Activated CD4-positive, alpha-beta T cell treated with anti-CD3 and anti-CD28 coated beads, Interleukin-2, amount 50 U/mL, for 24 hours (primary cell): ENCODE measurements at places on chromosomes 2 and 18.
A peak's percentile ranks its signal among the peaks of the same experiment; 100 is the strongest.

- peak; percentile 28 for DNase-seq
These were observed 800 bp downstream of the IL1RL2 start for GRCh38 chr2:102187496-102188150.

GRCh38 chr2:218010140-218010983, 7.6 kb upstream of the TNS1 start:
- DNase-seq = no peak

GRCh38 chr2:85702172-85702571, 8.0 kb downstream of the GNLY start:
- no peak for DNase-seq

- DNase-seq = no peak
These were observed 31.6 kb downstream of the STK39 start for GRCh38 chr2:168215813-168216212.

DNA sequence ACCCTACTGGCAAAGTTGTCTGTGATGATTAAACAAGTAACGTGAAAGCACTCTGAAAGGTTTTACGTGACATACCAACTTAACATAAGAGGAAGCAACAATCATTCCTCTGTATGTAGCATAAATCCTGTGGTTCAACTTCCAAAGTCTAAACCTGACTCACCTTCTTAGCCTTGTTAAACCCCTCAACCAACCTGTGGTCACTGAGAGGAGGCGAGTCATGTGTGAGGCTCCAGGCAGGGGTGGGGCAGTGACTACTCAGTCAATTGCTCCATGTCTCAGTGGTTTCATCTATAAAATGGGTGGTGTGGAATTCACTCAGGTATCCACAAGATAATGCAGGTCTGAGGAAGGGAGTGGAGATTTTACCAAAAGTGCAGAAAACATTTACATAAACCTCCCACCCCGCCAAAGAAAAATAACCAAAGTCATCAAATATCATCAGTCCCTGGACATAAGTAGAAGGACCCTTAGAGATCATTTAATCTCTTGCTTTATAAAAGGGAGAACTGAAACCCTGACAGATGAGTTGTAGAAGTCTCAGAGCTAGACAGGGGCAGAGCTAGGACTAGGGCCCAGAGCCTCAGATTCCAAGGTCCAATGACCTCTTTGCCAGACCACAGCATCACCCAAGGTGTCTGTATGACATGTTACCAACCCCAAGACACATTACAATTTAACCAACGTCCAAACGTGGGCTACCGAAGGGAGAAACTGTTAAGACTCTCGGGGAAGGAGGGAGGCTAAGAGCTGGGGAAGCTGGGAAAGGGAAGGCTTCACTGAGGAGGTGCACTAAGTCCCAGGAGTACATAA, 3.7 kb upstream of the PCBP1 start:
- DNase-seq = no peak

GRCh38 chr18:10490401-10491165, 35.2 kb upstream of the NAPG start:
- peak; percentile 39 for DNase-seq

GRCh38 chr2:240519396-240520129, 38.2 kb downstream of the ANKMY1 start:
- no peak for DNase-seq

DNA sequence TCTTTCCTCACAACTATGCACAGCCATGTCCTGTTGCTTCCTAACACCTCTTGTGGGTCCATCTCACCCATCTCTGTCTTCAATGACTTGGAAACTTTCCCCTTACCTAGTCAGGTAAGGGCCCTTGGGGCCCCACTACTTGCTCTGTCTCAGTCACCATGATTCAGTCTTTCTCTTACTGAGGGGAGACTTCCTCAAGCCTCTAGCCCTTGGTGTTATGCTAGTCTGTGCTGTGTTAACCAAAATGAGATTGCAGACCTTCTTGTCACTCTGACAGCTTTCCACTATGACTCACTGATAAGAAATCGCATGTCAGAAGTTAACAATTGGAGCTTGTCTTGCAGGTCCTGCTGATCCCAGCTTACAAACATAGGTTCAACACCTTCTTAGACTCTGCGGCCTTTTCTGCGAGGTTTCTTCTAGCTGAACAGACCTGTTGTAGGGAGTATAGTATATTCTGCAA, 65.3 kb downstream of the WDR75 start:
- peak; percentile 0 for DNase-seq

DNA sequence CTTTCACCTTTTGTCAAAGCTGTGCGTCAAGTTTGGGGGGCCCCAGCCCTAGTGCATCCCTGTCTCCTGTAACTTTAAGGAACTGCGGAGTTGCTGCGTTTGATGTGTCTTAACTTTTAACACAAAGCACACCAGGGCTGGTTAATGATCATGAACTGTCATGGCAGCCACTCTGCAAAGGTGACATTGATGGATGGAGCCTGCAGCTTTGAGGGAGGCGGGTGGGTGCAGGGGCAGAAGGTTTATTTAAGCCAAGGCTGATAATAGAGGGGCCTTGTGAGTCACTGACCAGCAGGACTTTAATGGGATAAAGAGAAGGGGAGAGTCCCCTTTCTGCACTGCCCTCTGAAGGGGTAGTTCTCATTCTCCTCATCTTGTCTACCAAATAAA, 190.2 kb upstream of the GATA6 start:
- DNase-seq = no peak

GRCh38 chr18:10374636-10375293, 79.7 kb upstream of the APCDD1 start:
- DNase-seq = no peak

DNA sequence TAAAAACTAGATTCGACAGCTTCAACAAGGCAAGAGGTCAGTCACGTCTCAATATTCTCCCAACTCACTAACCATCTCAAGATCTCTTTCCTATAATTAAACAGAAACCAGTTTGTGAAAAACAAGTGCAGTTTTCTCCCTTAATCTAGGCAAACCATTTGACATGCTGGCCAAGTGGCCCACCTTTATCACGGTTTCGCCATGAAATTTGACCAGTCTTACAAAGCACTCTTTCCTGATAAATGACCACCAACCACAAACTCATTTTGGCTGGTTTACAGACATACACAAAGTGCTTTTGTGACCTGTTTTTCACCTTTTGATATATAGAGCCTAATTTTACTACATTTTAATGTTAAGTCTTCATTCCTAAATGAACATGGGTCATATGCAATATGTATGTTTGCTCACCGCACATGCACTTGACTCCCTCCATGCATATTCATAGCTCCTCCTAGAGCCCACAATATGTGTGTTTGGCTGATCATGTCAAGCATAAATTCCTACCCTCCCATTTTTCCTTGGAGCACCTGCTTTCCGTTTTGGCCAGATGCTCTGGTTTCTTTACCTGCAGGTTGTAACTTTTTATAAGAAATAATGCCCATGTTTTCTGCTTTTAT, 385.1 kb downstream of the RAD51AP2 start:
- no peak for DNase-seq

DNA sequence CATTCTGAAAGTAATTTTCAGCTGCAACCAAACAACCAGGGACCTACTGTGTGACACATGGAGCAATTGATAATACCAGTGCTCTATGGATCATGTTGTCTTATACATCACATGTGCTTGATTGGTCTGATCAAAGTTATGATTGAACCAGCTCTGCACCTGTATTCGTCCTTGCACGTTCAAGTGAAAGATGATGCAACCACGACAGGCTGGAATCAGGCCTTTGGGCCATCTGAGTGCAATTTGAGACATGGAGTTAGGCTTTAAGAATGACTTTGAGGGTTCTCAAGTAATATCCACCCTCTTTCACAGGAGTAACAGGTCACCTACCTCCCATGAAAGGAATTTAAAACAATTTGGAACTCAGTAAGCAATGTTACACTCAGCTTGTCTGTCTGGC, 165.2 kb downstream of the SLC8A1 start:
- DNase-seq = no peak

DNA sequence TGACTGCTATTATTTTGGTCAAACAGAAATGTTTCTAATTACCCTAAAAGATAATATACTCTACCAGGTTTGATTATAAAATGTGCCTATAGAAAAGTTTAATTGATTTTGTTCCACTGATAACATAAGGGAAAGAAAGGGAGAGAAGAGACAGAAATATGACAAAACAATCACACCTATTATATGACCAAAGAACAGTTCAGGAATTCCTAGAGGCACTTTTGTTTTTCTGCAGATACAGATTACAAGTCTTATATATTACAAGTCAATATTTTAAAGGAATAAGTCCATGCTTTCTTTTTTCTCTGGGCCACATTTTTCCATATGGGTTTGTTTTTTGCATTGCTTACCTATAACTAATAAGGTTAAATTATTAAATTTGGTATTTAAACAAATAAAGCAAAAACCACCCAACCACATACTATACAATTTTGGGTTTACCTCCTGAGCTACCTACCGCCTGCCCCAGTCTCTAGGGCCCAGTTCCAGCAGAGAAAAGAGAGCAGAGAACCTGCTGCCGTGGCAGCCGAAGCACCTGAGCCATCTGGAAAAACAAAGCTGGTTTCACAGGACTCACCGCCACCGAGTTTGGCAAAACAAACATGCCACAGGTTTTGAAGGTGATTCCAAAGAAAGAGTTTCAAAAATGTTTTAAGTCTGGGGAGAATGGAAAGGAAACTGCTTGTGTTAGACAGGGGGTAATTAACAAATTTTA, 92.1 kb downstream of the DYM start:
- DNase-seq = no peak

GRCh38 chr2:191488135-191488534, 189.8 kb upstream of the NABP1 start:
- no peak for DNase-seq

DNA sequence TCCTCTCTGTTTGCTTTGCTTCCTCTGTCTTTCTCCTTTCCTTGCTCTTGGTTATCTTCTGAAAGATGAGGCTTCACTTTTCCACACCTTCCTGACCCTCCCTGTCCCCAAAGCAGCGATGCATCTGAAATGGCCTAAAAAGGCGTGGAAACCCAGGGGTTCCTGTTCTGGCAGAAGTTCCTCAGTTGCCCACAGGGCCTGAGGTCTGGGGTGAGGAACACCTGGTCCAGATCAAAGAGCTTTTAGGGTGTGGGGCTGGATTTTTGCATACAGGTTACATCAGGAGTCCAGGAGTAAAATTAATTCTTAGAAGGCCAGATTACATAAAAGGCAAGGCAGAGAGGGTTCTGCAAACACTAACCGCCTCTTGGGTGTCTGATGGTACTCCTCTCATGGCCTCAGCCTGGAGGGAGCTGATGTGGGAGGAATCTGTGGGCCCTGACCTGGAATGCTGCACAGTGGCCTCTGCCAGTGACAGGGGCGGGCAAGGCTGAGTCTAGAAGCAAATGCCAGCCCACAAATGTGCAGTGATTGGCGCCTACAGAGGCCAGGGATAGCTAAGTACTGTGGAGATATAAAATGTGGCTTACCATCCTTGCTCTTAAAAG, 41.8 kb downstream of the INPP4A start:
- no peak for DNase-seq

DNA sequence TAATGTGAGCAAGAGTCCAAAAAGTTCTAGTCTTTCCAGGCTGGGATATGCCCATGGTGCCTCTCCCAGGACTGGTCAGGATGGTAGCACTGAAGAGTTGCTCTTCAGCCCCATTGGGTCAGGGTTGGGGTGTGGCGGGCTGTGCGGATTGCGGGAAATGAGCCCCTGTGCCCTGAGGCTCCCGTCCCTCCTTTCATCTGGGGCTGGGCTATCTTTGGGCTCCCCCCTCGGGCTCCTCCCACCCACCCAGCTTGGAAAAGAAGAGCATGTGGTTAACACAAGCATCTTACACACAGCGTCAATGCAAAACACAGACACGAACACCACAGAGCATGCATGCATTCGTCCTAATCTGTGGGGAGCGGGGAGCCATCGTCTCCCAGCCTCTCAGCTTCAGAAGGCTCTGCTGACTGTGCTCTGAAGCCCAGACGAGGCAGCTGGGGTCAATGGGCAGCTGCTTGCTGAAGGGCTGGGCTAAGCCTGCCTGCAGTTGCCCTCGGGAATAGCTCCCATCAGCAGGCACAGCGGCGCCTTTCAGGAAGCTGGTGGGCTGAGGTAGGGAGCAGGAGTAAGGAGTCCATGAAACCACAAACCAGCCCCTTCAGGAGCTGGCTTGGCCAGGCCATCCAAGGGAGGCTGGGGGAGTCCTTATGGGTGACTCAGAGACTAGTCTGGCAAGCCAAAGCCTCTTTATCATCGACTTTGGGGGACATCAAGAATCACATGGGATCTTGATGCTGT, 112.9 kb downstream of the CLIP4 start:
- DNase-seq = no peak

GRCh38 chr18:78423811-78424210, 555.8 kb upstream of the SALL3 start:
- DNase-seq = no peak

GRCh38 chr18:5518899-5519371, 24.9 kb downstream of the EPB41L3 start:
- DNase-seq = no peak

- no peak for DNase-seq
These were observed 49.9 kb upstream of the HS6ST1 start for GRCh38 chr2:128368437-128369107.

DNA sequence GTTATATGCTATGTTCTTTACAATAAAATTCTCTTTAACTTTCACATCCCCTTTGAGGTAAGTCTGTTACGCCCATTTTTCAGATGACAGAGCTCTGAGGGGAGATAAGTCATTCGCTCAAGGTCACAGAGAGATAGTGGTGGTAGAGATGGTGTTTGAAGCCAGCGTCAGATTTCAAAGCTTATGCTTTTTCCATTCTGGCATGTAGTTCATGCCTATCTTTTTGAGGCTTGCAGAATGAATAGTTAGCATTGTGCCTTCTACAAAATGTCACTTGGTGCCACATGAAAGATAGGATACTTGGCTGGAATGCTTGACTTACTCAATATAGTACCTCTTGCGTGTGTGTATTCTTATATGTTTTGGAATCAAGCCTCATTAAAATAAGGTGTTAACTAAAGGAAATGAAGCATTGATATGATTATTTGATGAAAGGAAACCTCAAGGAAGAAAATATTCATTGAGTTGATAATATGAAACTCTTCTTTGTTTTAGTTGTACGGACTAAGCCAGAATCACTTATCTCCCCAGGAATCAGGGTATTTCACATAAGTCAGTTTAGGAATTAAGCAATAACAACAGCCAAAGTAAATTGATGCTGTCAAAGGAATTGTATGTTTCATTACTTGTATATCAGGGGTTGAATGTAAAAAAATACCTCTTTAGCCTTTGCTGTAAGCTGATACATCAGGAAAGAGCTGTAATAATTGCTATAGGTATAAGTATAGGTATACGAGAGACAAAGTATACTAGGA, 15.5 kb downstream of the SPATS2L start:
- DNase-seq = no peak

DNA sequence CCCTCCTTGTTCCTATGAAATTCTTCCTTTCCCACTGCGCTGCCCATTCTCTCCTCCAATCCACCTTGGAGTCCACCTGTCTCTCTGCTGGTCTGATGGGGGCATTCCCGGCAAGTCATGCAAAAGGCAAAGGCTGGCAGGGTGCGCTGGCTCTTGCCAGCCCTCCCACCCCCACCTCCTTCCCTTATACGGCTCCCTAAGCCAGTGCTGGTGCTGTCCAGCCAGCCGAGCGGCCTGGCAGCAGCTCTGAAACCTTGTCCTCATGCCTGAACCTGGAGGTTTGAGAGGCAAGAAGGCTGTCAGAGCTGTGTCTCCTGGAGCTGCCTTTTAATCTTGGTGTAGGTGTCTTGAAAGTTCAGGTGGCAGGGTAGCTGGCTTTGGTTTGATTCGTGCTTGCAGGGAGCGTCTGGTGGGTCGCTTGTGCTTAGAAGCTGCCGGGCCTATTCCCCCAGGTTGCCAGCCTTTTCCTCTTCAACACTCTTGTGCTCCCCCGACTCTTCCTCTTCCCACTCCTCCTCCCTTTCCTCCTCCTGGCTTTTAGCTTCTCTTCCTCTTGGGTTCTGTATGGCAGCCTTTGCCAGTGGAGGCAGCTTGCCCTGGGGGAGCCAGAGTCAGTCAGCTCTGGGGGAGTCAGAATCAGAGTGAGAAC, 748 bp downstream of the LIPG start:
- DNase-seq = no peak
